ENCODE measurements at places on chromosomes 16 and 17.
A peak's percentile ranks its signal among the peaks of the same experiment; 100 is the strongest.

- DNase-seq, result no peak
Observed at GRCh38 chr17:69525920-69526841, 111.7 kb downstream of the MAP2K6 start.

DNA sequence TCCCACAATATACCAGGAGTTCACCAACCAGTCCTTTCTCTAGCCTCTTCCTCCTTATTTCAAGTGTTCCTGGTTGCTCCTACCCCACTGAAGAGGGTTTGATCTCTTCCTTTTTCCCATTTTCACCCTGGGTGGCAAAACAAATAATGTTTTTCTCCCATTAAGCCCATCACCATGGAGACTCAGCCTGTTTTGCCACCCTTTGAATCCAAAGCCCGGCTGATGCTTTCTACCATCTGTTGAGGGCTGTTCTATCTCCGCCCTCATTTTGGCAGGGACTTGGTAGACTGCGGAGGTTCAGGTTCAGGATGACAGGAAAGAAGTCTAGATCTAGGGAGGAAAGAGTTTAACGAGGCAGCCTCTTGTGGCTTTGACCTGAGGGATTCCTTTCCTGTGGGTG, 2.6 kb downstream of the DNAH2 start:
- DNase-seq, result no peak

GRCh38 chr16:60142619-60143347, 1408.7 kb upstream of the GOT2 start:
- no peak for DNase-seq

- no peak for DNase-seq
Observed at GRCh38 chr16:70444249-70445063, 5.6 kb upstream of the ST3GAL2 start.

GRCh38 chr17:49977463-49978389, 8.7 kb downstream of the DLX4 start:
- DNase-seq, result no peak

- no peak for DNase-seq
Observed at GRCh38 chr17:79524213-79525187, 86.4 kb downstream of the RBFOX3 start.

DNA sequence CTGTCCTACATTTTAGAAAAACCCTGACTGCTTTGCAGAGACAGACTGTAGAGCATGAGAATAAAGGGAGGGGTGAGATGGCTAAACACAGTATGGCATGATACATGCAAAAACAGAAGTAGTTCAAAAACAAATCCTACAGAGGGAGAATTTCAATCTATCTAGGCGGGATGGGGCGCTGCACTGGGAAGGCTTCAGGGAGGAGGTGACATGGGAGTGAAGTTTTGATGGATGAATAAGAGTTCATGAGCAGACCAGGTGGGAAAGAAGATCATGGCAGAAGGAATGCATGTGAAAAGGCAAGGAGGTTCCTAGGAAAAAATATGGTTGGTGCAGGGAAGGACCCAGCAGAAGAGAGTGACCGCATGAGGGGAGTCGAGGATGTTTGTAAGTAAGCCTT, 19.2 kb downstream of the HS3ST3B1 start:
- no peak for DNase-seq

DNA sequence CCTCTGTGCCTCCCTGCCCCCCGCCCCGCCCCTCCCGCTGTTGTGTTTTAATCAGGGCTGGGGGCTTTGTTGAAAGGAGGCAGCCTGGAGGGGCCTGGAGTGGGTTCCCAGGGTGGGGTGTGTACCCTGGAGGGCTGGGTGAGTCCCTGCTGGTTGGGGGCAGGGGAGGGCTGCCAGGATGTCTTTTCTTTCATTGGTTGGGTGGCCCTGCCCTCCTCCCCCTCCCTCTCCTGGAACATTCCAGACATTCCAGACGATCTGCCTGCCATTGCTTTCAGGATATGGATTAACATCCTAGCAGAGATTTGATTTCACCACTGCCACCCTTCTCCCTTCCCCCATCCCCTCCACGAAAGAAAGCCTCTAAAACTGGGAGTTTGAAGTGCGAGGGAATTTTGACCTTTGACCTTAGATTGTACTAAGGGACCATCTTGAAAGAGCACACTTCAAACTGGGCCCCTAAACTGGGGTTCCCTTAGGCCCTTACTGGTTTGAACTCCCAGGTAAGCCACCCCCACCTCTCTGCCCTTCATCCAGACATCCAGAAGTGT, 25.3 kb downstream of the IGF2BP1 start:
- no peak for DNase-seq

GRCh38 chr16:70569752-70570151, 46.1 kb downstream of the SF3B3 start:
- DNase-seq, result no peak

DNA sequence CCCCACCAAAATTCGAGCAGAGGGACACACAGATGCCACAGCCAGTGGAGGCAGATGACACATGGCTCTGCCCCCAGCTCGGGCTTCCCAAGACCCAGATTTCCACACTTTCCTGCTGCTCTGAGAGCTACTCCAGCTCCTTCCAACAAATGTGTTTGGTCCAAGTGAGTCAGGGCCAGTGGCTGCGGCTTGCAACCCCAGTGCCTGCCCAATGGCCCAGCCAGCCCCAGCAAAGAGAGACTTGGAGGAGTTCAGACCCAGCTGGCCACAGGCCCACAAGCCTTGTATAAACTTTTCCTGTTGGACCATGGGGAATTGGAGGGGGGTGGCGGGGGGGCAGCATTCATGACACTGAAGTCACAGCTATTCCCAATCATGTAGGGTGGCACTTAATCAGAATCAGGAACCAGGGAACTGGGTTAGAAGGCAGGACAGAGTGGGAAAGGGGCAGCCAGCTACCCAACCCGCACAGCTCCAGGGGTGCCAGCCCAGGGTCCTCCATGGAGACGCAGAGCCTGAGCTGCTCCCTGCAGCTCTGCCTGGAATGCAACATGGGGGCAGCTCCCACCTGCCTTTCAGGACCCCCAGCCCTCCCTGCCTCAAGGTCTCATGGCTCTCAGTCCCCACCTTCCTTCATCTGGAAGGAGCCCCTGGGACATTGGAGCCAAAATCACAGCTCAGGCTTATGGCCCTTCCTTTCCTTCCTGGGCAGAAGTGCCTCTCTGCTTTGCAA, 17.5 kb upstream of the C16orf78 start:
- no peak for DNase-seq

- DNase-seq, result no peak
Observed at GRCh38 chr16:80831039-80831438, 26.6 kb upstream of the CDYL2 start.

GRCh38 chr17:58368860-58369213, 16.8 kb upstream of the SUPT4H1 start:
- no peak for DNase-seq

- no peak for DNase-seq
Observed at GRCh38 chr16:7792346-7792745, 459.7 kb downstream of the RBFOX1 start.

DNA sequence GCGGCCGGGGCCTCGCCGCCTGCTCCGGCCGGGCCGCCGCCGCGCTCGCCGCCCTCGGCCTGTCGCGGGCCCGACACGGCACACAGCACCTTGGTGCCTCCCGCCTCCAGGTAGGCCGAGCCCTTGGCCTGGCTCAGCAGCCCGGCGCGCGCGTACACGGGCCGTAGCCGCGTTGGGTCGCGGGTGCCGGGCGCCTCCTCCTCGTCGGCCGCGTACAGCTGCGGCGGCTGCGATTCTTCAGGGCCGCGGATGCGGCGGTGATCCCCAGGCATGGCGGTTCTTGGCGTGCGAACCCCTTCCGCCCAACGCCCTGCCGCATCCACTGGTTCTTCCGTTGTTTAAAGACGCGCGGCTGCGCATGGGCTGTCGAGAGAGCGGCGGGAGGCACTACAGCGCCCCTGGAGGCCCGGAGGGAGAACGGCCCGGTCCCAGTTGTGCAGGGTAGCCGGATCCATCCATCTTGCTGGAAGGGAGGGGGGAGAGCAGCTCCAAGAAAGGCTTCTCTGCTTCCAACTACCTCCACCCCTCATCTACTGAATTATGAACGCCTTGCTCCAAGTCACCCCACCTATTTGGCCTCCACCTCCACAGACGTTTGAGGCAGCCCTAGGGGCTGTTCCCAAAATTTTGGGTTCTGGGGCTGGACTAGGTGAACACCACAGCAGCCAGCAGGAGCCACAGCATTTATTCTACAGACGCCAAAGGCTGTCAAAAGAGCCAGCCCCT, at the start of gene EXOSC6:
Gene EXOSC6, minus strand, starts transcription at position 312 of the 726 bp plus-strand sequence. Its CDS starts 40 bp downstream, at position 272.
- DNase-seq, result peak; percentile 80

DNA sequence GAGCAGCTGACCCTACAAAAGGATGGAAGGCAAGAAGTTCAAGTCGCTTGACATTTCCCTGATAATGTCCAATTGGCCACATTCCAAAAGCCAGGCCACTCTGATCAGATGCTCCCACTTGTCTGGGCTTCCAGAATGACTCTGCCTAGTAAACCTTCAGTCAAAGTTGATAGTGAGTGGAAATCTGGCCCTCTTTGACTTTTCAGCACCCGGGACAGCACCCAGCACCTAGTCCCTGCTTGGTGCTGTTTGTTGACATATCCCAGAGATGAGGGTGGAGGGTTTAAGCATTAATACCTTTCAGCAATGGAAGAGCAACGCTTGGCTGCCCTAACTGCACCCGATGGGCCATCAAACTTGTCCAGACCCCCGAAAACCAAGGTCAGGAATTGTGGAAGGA, 131.3 kb downstream of the AIPL1 start:
- no peak for DNase-seq

DNA sequence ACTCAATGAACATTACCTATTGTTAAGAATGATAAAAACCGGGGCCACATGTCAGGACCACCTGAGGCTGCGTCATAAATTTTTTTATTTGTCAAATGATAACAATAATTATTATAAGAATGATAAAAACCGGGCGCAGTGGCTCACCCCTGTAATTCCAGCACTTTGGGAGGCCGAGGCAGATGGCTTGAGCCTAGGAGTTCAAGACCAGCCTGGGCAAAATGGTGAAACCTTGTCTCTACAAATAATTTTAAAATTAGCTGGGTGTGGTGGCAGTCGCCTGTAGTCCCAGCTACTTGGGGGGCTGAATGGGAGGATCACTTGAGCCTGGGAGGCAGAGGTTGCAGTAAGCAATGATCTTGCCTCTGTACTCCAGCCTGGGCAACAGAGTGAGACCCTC, 816 bp upstream of the SHMT1 start:
- DNase-seq, result no peak

GRCh38 chr16:2425825-2426430, 3.3 kb upstream of the CCNF start:
- DNase-seq, result no peak

GRCh38 chr17:55694286-55694910, 28.3 kb downstream of the TMEM100 start:
- DNase-seq, result no peak

DNA sequence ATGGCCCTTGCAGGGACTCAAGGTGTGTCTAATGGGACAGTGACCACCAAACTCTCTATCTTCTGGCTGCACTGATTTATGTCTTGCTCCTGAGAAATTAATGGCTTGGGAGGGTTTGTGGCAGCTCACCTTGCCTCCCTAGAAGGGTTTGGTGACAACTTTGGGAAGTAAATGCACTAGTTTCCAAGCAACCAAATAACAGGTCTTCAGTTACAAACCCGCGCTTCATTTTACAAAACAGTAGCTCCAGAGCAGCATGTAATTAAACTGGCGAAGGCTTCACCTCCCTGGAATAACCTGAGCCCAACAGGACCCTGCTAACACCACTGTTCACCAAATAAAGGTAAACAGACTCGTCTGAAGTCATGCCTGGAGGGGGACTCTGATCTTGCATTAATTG, 318.3 kb downstream of the SLC39A11 start:
- DNase-seq, result no peak

- no peak for DNase-seq
Observed at GRCh38 chr17:55760643-55761355, 9.9 kb downstream of the PCTP start.

- DNase-seq, result no peak
Observed at GRCh38 chr17:16243801-16244567, 27.0 kb downstream of the PIGL start.

DNA sequence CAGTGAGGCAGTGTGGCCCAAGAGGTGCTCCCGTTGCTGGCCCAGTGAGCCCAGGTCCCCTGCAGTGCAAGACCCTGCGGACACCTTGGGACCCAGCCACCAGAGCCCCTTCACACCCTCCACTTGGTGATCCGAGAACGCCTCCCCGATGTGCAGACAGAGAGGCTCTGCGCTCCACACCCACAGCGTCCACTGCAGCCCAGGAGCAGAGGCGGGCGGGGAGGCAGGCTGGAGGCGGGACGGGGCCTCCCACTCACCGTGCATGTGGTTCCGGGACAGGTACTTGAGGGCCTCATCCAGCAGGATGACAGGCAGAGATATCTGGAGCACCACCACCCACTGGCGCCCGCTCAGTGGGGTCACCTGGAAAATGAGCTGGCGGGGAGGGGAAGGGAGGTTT, 12.1 kb upstream of the P2RX1 start:
- DNase-seq, result no peak

- no peak for DNase-seq
Observed at GRCh38 chr16:50718761-50719400, 23.0 kb upstream of the CYLD start.

DNA sequence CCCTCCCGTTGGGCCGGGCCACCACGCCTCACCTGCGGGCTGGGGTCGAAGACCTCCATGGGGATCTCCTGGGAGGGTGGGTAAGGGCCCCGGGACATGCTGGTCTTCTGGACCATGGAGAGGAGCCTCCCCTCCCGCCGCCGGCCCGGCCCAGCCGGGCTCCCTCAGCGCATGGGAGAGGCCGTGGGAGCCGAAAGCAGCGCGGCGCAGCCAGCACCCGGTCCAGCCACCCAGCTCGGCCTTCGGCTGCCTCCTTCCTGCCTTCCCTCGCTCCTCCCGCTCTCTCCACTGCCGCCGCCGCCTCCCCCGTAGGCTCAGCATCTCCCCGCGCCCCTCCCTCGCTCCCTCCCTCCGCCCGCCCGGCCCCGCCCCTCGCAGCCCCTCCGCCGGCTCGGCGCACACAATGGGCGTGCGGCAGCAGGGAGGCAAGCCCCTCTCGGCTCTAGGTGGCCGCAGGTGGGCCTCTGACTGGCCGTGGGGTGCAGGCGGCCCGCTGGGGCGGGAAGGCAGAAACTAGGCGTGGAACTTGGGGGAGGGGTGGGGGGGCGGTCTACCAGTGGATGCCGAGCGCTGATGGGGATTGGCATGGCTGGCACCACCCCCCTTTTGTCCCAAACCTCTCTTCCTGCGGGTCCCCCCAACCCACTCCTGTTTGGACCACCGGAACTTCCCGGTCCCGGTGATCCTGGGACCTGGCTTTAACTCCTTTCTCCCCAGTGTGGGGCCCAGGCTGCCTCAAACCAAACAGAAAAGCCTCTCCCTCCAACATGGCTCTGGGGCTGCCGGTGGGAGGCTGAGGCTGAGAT, at the start of gene CACNB1:
Gene CACNB1, minus strand, starts transcription at position 290 of the 806 bp plus-strand sequence. Its CDS starts 174 bp downstream, at position 116.
- peak; percentile 44 for DNase-seq

DNA sequence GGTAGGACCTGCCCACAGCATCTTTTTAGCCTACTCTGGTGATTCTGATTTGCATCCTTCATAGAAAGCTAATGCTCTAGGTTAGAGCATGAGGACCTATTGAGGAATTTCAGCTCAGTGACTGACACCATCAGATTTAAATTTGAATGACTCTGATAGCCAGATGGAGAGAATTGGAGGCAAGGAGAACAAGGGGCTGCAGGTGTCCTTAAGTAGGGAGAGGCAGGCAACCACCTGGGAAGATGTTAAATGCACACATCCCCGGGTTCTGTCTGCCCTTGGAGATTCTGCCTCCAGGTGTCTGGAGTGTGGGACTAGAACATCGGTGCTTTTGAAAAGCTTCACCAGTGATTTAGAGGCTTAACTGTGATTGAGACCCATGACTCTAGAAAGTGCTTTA, 221.8 kb downstream of the SPECC1 start:
- DNase-seq, result no peak

All from stimulated activated CD8-positive, alpha-beta memory T cell treated with anti-CD3 and anti-CD28 coated beads, Interleukin-7, amount 100 ng/mL, for 1 hour (primary cell).